ENCODE measurements at places on chromosomes 11 and 22. TPM values are rescaled to one million over a fixed set of nuclear protein-coding genes. Genes with fewer than 3 reads are reported as not detected.

DNA sequence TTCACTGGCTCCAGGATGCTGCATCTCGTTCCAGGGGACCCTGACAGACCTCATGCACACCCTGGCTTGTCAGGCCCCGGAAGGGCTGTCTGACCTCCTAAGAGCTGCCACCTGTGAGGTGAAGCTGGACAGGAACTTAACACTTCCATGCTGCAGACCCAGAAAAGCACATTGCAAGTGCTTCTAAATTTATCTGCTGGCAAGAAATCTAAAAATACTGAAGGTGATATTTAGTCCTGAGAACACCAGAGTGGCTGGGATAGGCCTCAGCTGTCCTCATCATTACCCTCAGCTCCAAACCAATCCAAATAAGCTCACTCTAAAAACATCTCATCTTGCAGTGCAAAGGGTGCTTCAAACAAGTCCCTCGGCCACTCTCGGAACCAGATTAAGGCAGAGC, 46.7 kb downstream of the ABTB2 start:
- no peak for DNase-seq

DNA sequence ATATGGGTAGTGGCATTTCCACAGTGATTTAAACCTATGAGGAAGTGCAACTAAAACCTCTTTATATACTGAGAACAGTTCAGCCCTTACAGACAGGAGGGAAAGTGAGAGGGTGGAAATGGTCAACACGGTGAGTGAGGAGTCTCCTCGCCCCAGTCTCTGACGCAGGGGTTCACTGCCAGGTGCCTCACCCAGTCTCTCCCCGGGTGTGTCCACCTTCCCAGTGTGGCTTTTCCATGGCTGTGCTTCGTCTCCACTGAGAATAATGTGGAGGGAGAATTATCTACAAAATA, 116.6 kb upstream of the TOP3B start:
- DNase-seq, result no peak

GRCh38 chr22:20237480-20238440, 30.4 kb downstream of the RTN4R start:
- no peak for DNase-seq

DNA sequence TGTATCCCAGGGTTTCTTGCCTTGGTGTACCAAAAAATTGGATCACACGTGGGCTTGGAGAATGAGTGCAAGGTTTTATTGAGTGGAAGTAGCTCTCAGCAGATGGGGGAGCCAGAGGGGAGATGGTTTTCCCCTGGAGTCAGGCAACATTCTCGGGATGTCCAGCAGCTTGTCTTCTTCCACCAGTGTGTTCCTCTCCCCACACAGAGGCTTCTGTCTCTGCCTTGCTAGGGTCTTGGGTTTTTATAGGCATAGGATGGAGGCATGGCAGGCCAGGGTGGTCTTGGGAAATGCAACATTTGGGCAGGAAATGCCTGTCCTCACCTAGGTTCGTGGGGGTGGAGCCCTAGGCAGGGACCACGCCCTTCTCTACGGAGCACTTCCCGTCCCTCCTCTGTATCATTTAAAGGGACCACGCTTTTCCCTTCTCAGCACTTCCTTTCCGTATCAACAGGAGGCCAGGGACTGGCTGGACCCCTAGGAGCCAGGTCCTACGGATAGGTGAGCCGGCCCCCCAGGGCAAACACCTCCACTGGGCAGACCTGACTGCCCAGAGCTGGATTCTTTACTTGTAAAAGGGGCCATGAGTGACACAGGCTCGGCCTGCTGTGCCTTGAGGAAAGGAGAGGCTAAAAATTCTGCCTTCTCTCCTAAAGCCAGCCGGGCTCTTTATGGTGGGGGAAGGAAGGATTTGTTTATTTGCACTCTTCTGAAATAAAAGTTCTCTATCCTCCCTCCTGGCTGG, 55.3 kb upstream of the CCDC188 start:
- no peak for DNase-seq

- DNase-seq, result no peak
Measured at GRCh38 chr11:9187616-9188015, 77.5 kb downstream of the DENND5A start.

- no peak for DNase-seq
Measured at GRCh38 chr22:48701296-48702030, 1126.2 kb downstream of the BRD1 start.

DNA sequence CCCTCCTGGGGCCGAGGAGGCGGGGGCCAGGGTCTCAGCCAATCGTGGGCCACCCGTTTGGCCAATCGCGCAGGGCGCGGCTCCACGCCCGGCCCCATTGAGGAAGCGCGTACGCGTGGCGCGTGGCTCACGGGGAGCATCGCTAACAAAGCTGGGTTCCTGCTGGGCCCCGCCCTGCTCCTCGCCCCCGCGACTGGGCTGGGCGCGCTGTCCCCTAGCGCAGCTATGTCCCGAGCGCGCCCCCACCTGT, 614 bp upstream of the ASCL2 start:
- no peak for DNase-seq

GRCh38 chr11:118635237-118635591, 27.8 kb downstream of the PHLDB1 start:
- no peak for DNase-seq

DNA sequence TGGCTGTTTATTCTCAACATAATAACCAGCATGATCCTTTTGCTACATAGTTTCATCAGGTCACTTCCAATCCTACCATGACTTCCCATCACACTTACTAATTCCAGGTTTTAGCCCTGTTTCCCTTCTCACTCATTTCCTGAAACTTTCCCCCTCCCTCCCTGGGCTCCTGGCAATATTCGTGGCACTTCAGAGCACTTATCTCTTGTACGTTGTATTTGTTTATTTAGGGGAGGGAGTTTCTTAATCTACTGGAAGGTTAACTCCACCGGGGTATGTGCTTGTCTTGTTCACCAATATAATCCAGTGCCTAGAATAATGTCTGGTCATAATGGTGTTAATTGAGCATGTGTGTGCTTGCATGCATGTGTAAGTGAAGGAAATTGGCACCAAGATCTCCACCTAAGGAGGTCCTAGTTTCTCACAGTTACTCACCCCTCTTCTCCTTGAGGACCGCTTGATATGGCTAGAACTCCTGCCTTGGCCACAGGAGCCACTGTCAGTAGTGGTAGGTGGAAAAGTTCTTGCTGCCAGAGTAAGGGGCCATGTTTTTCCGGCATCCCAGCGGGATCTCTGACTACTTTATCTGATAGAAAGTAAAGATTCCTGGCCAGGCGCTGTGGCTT, 11.7 kb downstream of the EIF3L start:
- DNase-seq, result no peak

DNA sequence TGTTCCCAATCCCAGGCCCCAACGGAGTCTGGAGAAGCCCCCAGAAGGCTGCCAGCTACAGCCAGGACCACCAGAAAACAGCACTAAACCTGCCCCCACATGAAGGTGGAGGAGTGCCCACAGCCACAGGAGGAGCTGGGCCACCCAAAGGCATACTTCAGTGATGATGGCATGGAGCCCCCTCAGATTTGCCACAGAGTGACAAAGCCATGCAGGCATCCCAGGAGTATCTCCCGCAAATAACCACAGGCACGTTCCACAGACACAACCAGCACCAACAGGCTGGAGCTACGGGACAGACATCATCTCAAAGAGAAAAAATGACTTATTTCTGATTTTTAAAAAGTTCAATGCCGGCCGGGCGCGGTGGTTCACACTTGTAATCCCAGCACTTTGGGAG, 10.6 kb downstream of the CARS1 start:
- no peak for DNase-seq

DNA sequence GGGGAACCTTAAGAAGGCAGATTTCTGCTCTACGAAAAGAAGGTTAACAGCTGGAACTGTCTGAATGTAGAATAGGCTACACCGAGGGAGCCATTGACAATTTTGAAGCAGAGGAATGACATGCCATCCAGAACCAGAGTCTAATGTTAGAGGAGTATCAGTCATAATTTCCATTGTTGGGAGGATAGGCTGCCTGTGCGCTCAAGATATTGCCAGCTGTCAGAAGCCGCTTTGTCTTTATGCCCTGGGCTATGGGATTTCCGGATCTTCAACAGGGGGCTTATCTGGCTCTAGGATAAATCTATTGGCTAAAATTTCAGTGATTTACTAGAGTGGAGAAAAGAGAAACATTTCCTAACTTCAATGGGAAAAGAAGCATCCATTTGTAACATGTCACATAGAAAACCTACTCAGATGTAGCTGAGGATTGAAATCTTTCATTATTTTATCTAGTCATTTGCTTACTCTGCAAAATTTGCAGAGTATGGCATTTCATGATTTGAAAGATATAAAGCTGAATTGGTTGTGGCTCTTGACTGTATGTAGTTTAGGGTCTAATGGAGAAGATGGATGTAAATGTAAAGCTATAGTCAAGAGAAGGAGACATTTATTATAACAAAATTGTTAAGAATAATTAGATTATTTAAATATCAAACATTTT, 78.9 kb downstream of the ANO3 start:
- DNase-seq, result no peak

- DNase-seq, result no peak
Measured at GRCh38 chr11:36376888-36377758, 81.0 kb downstream of the PRR5L start.

The PNPLA5 gene
- total RNA-seq, result not detected

The OR8D1 gene
- total RNA-seq, result not detected

The C22orf15 gene
- total RNA-seq, result 0.41 TPM

The MMP13 gene
- total RNA-seq, result not detected

The GPR83 gene
- not detected for total RNA-seq

The ALX4 gene
- not detected for total RNA-seq

The SCN3B gene
- total RNA-seq, result 5.8 TPM
